ENCODE measurements at places on chromosomes 6 and 20. TPM values are rescaled to one million over a fixed set of nuclear protein-coding genes. Genes with fewer than 3 reads are reported as not detected.

DNA sequence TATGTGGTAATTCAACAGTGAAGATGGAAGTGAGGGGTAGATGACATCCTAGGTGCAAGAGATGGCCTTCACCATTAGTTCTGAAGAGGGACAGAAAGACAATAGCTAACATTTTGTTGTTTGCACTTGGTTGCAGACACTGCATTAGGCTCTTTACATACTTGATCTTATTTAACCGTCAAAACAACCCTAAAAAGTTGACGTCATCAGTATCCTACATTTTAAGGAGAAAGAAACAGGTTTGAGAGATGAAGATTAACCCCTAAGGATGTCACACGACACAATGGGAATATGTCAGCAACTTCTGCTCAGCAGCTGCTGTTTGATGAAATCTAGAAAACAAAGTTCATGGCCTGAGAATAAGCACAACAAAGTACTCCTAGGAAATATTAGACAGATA lies 72.6 kb upstream of the MC3R start:
- no peak for DNase-seq

DNA sequence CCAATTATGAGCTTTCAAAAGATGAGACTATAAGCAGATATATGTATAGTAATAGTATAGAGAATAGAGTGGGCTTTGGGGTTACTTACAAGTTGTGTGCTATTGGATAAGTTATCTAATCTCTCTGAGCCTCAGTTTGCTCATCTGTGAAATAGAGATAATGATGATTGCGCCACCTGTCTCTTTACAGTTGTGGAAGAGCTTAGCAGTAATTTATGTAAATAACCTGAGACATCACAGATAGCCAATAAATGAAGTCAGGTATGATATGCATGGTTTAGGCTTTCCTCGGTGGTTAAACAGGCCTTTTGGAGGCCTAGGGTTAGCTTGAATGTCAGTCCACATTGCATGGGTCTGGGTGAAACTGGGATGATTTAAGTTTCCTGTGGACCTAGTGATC lies 29.8 kb upstream of the SCUBE3 start:
- DNase-seq = no peak

DNA sequence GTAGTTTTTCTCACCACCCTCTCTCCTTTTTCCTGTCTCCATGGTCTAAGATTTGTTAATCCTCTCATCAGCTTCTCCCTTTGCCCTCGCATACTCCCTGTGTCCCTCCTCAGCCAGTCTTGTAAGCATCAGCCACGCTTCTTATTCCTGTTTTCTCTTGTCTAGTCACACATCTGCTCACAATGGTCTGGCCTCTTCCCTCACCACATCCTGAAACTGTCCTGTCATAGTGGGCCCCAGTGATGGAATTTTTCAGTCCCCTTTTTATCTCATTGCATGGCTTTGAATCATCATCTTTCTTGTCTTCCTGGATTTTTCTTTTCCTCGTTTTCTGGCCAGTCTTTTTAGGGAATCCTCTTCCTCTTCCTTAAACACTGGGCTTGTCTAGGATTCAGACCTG lies 57.2 kb downstream of the GFRA4 start:
- DNase-seq = no peak

DNA sequence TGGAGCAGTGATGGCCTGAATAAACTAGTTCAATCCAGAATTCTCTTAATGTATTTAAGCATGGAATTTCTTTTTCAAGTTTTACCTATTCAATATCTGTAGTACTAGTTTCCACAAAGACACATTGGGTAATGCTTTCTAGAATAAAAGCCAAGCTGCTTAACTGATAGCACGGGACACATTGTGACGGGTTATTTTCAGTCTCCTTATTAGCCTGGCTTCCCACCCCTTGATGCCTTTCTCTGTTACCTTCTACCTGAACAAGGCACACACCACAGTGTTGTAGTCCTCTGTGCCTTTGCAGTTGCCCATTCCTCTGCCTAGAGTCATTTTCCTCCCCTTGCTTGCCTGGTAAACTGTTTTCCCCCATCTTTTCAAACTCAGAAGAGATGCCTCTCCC lies 139.1 kb downstream of the HDGFL1 start:
- no peak for DNase-seq

The C2 gene
- 4.6 TPM for total RNA-seq

The CDH4 gene
- total RNA-seq = 0.10 TPM

The CYP24A1 gene
- not detected for total RNA-seq

The RAD21L1 gene
- total RNA-seq = not detected

The SCUBE3 gene
- 12.0 TPM for total RNA-seq

DNA sequence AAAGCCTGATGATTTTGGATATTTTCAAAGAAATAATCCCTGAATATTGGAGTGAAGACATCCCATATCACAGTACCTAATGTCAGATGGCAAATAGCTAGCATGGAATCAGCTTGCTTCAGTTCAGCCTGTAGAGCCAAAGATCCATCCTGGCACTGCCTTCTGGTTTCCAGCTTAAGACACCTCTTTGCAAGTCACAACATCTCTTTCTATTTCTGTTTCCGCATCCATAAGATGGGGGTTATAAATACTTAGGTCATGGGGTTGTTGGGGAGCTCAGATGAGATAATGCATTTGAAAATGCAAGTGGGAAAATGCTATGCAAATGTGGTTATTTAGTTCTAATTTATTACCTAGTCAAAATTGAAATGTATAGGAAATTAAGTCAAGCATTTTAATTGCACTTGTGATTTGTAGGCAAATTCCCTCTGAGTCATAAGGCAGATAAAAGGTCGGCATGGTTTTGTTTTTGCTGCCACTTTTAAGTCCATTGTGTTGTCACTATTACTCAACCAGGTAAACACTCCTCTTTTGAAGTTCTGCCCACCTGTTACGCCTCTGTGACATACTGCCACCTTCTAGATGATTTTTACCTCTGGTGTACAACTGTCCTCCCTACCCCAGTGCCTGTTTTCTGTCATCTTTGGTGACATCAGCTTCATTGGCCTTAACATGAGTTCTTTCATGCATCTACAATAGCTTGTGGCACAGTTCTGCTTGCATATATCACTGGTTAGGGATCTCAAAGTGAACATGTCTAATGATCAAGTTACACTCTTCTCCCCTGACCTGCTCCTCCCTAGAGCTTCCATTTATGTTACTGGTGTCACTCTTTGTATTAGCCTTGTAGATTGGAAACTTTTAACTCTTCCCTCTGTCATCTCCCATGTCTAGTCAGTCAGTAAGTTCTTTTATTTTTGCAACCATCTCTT lies 96.6 kb downstream of the CDKAL1 start:
- DNase-seq = no peak

The NKX2-4 gene
- not detected for total RNA-seq

DNA sequence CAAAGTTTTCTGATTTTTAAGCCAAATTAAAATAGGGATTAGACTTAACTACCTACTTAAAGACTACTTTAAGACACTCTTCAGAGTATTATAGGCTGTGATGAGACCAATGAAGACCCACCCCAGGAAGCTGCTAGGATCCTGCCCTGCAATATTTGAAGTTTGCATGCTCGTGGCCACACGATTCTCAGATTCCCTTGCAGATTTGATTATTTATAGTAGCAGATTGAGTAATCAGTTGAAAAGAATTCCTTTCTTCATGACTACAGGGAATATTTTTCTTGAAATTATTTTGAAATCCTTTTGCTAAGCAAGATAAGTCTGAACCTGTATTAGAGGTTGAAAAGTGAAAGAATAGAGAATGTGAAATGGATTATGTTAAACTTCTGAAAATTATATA lies 122.3 kb downstream of the B3GAT2 start:
- DNase-seq = no peak

DNA sequence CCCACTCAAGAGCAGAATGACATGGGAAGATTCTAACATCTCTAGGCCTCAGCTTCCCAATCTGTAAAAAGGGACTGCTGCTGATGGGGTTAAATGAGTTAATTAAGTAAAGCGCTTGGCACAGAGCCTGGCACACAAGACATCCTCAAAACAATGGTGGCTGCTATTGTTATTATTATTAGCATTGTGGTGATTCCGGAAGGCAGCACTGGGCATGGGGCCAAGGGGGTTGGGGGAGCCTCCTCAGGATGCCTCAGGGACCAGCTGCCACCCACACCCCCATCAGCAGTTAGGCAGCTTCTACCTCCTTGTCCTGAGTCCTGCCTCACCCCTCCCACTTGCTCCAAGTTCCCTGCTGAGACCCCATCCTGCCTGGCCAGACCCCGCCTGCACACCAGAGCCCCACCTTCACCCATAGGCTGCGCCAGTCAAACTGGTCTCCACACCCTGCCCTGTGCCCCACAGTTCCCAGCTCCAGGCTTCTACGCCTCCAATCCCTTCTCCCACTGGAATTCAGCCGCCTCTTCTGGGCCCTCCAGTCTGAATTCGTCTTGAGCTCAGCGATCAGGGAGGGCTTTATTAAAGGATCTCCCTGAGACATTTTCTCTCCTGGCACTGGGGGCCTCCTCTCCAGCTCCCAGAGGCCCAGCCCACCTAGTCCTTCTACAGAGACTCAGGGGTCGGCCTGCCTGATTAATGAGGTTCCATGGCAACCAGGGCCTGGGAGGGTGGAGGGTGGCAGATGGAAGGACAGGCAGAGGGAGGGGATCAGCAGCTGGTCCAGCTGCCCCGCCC lies 1.5 kb downstream of the E2F1 start:
- no peak for DNase-seq

The HLA-DRB1 gene
- total RNA-seq = 152 TPM

The ZNF334 gene
- 10.5 TPM for total RNA-seq

GRCh38 chr6:151199991-151200390 lies 39.8 kb upstream of the AKAP12 start:
- no peak for DNase-seq

DNA sequence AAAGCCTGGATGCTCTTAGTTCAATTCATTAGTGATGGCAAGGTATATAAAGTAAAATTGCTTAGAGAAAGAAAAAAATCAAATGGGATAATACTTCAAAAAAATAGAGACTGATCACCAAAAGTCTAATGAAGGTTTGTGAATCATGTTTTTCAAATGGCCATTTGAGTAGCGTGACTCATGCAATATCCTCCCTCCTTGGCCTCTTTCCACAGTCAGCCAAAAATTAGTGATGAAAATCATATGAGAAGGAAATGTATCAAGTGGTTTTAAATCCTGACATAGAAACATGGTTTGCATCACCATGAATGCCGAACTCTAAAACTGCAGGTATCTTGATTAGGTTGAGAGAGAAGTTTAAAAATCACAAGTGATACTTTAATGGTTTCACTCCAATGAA lies 1.2 kb upstream of the COL19A1 start:
- peak; percentile 5 for DNase-seq

GRCh38 chr6:123804014-123804786 lies 535 bp downstream of the NKAIN2 start:
- DNase-seq = no peak

The PRKN gene
- 15.1 TPM for total RNA-seq

The ANKEF1 gene
- total RNA-seq = 1.6 TPM

GRCh38 chr6:42026540-42026939 lies 23.8 kb upstream of the TAF8 start:
- DNase-seq = no peak

DNA sequence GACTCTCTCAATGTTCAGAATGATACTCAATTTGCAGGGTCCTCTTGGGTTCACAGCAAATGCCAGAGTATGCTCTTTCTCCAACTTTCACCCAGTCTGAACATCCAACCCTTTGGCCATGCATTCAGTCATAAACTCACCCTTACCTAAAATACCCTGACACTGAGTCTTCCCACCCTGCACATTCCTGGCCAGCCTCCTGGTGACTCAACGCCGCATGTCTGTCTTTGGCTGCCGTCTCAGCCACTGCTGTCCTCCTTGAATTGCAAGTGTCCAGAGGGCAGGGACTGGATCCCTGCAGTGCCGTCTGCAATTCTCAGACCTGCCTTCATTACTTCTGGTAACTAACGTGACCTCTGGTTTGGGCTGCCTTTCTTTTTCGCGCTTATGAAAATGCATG lies 593.4 kb downstream of the QKI start:
- DNase-seq = no peak

GRCh38 chr20:48769069-48769983 lies 58.5 kb downstream of the PREX1 start:
- no peak for DNase-seq

DNA sequence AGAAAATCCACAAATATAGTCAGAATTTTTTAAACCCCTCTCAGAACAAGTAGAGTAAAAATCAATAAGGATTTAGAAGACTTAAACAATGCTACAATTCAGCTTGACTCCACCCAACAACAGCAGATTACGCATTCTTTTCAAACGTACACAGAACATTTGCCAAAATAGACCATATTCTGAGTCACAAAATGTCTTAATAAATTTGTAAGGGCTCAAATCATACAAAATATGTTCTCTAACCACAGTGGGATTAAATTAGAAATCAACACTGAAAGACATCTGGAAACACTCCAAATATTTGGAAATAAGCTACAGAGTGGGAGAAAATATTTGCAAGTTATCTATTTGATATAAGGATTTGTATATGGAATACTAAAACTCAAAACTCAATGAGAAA lies 164.2 kb upstream of the AKAP12 start:
- no peak for DNase-seq

DNA sequence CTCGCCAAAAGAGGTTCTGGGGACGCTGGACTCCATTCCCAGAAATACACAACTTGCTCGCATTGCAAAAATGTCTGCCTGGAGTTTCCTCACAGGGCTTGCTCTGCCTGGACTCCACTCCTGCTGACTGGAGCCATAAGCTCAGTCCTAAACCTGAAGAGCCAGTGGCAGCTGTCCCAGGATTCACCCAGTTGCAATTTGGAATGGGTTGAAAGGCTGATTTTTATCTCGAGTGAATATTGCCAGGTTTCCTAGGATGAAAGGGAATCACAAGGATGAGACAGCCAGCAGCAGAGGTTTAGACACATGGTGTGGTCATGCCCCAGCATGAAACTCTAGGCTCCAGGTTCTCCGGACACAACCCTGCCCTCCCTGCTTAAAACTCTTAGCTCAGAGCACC lies 223.3 kb downstream of the BMP7 start:
- no peak for DNase-seq

- no peak for DNase-seq
Measured at GRCh38 chr6:84588697-84589080, 175.7 kb downstream of the TBX18 start.

DNA sequence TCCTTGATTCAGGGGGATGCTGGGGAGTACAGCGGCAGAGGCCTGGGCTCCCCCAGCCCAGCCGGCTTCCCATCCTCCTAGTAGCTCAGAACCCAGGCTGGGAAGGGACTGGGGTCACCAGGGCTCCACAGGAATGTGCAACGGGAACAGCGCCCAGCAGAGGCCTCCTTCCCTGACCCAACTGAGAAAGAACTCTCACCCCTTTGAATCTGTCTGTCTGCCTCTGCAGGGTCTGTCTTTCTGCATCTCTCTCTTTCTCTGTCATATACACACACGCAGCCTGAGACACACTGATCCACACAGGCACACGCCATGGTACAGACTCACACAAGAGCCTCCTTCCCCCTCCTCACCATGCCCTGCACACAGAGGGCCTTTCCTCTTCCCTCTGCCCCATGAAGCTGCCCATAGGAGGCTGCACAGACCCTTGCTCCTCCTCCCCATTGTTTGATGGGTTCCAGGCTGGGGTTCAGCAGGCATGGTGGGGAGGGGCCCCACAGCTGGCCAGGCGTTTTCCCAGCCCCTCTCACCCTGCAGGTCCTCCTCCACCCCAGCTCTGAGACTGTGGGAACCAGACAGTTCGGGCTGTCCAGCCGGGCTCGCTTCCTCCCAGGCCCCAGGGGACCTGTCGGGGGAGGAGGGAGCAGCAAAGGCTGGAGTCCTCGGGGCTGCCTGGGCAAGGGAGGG lies 2.8 kb downstream of the FOXS1 start:
- DNase-seq = no peak

The ENPP5 gene
- 7.5 TPM for total RNA-seq

- peak; percentile 72 for DNase-seq
Measured at GRCh38 chr20:50191065-50191543, 474 bp downstream of the CEBPB start.

The TXLNB gene
- total RNA-seq = 3.6 TPM
